NCI-H510A (cell line): ENCODE measurements at places on chromosomes 12 and 14.

DNA sequence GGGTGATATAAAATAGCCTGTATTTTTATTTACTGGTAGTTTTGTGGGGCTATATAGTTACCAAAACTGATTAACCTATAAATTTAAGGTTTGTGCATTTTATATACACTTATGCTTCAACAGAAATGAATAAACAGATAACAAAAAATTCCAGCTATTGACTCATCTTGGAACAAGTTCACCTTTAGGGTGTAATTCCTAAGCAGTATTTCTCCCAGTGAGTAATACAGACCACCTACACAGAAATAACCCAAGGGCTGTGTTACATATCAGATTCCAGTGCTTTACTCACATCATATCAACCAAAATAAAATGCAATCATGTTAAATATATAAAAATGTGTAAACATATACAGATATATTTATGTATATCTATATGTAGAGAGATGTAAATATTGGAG, 345.6 kb downstream of the ADAMTS20 start:
- no peak for DNase-seq

DNA sequence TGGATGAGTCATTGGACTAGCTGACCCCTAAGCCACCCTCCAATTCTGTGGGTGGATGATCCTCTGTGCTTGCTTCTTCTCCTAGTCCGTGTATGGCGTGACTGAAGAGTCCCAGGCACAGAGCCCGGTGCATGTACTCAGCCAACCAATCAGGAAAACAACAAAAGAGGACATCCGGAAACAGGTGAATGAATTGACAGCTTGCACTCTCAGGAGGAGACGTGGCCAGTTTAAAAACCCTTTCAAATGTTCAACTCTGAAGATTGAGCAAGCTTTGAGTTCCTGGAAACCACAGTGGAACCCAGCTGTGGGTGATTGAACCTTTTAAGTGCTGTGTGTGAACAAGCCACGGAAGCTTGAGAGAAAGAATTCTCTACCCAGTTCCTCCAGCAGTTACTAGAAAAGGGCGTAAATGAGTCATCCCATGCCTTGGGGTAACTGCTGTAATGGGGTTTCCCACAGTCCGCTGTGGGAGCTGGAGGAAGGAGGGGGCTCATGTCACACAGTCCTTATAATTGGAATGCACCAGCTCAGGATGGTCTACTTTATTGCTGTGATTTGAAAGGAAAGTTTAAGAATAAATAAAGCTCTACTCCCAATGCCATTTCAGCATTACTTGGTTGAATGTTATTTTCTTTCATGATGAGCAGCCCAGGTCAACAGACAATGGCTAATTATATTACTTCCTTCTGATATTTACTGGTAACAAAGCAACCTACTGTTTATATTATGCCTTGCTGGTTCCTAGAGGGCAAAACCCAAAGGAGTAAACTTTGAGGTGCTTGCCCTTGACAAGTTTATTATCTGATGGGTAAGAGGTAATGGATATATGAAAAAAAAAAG, 417.0 kb downstream of the DPF3 start:
- no peak for DNase-seq

- DNase-seq = no peak
Measured at GRCh38 chr14:52286661-52287649, 19.5 kb downstream of the PTGDR start.

DNA sequence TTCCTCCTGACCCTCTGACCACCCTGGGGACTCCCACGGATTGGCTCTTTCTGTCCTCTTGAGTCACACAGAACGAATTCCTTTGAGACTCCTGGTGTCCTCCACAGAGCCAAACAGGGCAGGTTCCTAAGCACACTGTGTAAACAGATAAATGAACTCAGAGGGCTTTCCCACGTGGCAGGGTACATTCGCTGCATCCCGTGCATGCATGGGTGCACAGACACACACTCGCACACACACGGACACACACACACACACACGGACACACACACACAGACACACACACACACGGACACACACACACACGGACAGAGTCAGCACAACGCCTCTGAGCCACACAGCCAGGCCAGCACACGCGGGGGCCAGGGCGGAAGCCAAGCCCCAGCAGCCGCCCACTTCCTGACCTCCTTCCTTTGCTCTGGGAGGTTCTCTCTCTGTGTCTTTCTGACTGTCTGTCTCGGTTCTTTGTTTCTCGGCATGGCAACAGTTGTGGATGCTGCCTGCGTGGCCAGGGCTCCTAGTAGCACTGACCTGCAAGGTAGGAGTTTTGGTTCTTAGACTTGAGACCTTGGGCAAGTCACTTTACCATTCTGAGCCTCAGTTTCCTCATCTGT, 706 bp downstream of the CRACR2A start:
- no peak for DNase-seq

DNA sequence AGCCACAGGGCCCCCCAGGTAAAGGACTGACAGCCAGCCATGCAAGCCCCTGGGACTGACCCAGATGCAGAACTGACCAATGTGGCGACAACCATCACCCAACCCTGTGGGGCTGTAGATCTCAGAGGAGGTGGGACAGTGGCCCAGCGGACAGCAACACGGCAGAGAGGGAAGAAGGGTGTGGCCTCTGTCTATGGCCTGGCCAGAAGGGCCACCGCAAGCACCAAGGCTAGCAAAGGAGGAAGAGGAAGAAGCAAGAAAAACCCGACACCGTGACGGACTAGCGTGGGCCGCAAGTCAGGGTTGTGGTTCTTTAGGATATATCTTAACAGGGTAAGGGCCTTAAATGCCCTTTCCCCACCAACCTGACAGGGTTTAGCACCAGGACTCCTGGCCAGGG, 71.2 kb downstream of the ITPK1 start:
- DNase-seq = no peak

DNA sequence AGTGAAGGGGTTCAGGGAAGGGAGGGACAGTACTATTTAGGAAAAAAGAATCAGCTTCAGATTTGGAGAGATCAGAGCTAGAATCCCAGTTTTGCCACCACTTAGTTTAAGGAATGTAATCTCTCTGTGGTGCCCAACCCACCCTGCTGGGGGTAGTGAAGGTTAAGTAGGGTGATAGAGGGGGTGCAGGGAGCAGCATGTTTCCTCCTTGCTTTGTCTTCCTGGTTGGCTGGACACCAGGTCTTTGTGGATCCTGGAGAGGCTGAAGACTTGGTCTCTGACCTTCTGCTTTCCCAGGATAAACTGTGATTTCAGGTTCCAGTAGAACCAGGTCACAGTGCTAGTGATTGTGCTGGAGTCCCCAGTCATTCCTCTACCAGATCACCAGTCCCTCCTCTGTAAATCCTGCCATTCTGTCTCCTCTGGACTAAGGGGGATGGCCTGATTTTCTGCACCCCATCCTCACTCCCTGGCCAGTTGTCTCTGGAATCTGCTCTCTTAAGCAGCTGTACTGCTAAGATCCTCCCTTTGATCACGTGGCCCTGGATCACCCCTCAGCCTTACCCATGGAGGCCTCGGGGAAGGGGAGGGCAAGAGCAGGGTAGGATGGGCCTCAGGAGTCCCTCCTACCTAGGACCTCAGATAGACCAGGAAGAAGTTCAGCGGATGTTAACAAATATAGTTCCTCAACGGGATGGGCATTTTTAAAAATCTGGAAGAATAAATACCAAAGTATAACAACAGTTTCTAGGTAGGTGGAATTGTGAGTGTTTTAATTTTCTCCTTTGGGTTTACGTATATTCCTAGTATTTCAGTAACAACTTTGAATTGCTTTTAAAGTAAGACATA, 3.1 kb downstream of the MAP3K12 start:
- DNase-seq = peak; percentile 53

- DNase-seq = no peak
Measured at GRCh38 chr12:25549120-25549519, 4.0 kb downstream of the LMNTD1 start.

- DNase-seq = no peak
Measured at GRCh38 chr12:31524791-31525495, 66.0 kb downstream of the DENND5B start.

GRCh38 chr12:93939641-93940325, 208.6 kb upstream of the PLXNC1 start:
- no peak for DNase-seq

GRCh38 chr14:52348776-52349175, 34.7 kb downstream of the PTGER2 start:
- DNase-seq = no peak

DNA sequence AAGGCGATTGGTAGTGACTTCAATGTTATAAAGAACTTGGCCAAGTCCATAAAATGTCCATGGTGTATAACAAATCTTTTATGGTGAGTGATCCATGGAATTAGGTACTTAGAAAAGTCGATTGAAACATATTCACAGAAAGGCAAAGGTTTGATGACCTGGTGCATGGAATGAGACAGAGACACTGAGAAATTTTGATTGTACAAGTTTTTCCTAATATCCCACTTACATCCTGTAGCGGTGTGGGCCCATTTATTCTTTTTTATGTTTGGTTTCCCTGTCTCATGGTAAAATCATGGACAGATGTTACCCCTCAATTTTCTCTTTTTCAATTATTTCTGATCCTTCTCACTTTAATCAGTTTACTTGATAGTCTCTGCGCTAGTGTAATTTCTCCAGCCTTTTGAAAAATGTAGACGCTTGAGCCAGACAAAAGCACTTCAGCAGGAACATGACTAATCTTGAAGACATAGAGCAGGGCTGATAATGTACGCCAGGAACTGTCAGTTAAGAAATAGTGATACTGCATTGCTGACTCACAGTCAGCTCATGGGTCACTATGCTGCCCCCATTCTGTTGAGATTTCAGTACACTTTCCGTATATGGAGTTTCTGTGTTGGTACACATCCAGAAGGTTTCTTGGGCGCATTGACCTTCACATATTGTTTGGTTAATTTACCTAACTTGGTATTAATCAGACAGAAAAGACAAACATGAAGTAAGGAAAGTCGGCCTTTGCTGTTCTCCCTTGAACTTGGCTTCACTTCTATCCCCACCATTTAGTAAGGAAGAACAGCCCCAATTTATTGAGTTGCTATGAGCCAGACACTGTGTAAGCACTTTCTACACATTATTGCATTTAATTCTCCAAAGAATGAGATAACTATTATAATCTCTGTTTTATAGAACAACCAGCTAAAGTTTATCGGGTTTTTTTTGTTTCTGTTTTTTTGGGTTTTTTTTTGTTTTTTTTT, 841.7 kb downstream of the DIO2 start:
- no peak for DNase-seq

GRCh38 chr12:10016881-10017280, 6.5 kb downstream of the CLEC12B start:
- DNase-seq = no peak

- no peak for DNase-seq
Measured at GRCh38 chr12:67263471-67263870, 5.7 kb upstream of the CAND1 start.

GRCh38 chr12:110123919-110124268, 263 bp upstream of the IFT81 start:
- DNase-seq = no peak

DNA sequence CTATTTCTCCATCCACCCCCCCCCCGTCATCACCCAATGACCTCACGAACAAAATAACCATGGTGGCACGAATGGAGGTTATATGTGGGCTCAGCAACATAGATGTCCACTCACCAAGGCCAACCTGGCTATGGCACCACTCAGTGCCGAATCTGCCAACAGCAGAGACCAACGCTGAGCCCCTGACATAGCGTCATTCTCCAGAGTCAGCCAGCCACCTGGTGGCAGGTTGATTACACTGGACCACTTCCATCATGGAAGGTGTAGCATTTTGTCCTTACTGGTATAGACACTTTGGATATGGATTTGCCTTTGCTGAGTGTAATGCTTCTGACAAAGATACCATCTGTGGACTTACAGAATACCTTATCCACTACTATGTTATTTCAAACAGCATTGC, 24.2 kb upstream of the DYRK2 start:
- no peak for DNase-seq

DNA sequence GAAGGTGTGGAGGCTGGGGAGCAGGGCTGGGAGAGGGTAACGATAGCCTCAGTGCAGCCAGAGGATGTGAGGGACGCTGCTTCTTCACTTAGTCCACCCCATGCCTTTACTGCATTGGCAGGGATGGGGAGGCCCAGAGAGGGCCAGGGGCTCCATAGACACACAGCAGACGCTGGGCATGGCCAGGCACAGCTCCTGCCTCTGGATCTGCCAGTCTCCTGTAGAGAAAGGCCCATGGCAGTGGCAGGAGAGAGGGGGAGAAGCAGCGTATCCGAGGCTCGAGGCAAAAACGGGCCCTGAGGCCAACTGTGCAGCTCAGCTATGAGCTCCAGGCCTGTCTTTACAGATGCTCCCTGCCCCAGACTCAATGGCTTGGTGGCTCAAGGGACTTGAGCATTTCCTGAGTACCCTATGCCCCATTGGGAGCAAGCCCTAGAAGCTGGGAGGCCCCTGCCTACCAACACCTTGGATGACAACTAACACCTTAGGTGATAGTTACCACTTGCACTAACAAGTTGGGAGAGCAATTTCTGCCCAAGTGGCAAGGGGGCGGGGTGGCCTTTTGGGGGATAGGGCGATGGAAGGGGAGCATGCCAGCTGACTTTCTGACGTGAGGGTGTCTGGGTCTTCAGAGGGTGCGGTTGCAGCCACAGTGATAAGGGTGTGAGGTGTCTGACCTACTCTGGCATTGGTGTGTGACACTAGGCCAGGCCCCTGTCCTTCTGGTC, 5.0 kb upstream of the LBHD2 start:
- no peak for DNase-seq

DNA sequence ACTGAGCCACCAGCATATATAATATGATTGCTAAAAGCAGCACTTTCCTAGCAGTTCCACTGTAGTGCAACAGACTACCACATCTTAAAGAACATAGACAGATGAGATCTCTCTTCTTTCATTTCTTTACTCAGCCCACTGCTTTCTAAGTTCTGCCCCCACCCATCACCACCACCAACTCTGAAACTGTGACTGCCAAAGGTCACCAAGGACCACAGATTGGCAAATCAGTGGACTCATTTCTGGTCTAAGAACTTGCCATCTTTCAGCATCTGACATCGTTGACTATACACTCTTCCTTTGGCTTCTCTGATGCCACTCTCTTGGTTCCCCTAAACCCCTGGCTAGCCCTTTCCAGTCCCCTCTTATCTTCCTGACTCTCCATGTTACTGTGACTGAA, 38.4 kb downstream of the IFNG start:
- no peak for DNase-seq

- DNase-seq = no peak
Measured at GRCh38 chr12:1972856-1973317, 31.4 kb downstream of the DCP1B start.

DNA sequence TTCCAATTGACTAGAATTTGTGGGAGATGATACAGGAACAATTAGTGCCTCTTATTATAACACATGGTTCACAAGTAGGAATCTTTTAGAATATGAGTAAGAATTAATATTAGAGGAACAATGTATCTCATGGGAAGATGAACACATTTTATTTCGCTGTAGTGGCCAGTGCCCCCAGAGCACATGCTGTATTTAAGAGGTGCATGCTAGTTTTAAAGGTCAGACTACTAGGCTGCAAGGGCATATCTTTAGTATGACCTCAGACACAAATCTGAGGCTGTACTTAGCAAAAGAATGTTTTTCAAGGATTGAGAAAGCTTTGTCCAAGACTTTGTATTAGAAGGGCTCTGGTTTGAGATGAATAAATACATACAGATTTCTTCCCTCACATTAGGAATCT, 586.9 kb downstream of the CCER1 start:
- DNase-seq = no peak

- no peak for DNase-seq
Measured at GRCh38 chr12:109016978-109017377, 3.9 kb downstream of the SVOP start.

- no peak for DNase-seq
Measured at GRCh38 chr12:47554046-47554653, 151.7 kb downstream of the RPAP3 start.
